ENCODE measurements at places on chromosomes 5 and 9.

GRCh38 chr9:128494746-128495129 is 9.8 kb upstream of the GLE1 start:
- no peak for DNase-seq

DNA sequence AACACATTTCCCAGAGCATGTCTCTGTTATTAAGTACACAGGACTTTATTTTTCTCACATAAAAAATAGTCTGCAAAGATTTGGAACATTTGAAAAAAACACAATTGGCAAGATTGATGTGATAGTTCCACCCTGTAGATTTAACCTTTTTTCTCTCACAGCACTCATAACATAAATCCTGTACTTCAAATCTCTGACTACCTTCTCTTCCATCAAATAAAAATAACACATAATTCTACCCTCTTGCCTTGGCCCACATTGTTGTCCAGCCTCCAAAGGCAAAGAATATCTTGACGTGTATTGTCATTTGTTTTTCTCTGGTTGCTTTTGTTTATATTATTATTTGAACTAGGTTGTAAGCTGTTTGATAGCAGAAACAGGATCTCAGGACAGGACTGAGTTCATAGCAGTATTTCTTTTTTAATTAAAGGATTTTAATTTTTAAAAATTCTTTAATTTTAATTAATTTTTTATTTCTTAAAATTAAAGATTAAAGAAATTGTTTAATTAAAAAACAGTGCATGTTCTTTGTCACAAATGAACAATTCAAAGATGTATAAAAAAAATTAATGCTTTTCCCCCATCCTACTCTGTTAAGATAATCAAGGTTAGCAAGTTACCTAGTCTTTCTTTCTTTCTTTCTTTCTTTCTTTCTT is 69.1 kb upstream of the PCSK1 start:
- DNase-seq = no peak

GRCh38 chr5:74316064-74316603 is 324.4 kb downstream of the ENC1 start:
- no peak for DNase-seq

GRCh38 chr5:73668486-73669111 is 42.6 kb downstream of the ARHGEF28 start:
- DNase-seq = no peak

- no peak for DNase-seq
Observed at GRCh38 chr5:86684222-86684621, 66.5 kb downstream of the COX7C start.

DNA sequence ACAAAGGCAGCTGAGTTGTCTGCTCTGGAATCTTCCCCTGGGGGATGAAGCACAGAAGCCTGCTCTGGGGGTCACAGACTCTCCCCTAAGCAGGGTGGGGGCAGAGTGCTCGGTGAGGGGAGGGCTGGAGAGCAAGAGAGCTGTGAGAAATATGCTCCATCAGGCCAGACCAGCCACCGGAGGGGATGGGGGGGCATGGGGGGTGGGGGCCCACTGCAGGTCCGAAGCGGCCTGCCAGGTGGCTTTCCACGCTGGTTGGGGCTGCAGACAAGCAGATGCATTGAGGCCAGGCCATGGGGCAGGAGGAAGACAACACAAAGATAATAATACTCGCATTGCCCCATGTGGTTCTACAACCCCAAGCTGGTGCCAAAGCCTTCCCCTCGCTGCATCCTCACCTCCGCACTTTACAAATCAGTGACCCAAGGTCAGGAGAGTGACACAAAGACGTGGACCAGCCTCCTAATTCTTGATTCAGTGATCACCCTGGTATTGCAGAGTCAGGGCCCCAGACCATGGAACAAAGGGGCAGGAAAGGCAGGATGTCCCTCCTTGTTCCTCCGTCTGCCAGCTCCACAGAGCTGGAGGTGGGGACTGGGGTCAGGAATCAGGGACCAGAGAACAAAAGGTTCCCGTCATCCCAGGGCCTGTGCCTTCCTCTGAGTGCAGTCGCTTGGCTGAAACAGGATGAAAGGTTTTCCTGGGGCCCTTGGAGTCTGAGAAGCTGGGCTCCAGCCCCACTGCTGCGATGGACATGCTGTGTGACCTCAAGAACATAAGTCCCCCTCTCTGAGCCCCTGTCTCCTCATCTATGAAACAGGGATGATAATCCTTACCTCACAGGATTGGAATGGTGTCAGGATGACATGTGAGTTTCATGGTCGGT is 37.2 kb upstream of the GABRP start:
- DNase-seq = no peak

GRCh38 chr5:54421976-54422375 is 33.5 kb upstream of the HSPB3 start:
- DNase-seq = no peak

DNA sequence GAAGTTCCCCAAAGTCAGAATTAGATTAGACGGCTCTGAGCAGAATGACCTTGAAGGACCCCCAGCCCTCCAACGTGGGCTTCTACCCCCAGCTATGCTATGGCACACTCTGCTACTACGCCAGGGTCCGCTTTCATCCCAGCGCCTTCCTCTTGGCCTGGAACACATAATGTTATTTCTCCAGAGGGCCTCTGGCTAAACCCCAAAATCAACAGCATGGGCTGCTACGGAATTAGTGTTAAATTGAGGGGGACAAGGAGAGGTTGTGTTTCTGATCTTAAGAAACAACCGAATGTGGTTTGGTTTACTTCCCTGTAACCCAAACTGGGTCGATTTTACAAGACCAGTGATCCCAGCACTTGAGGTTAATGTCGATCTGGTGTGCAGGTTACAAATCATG is 97.1 kb downstream of the ZNF618 start:
- DNase-seq = no peak

DNA sequence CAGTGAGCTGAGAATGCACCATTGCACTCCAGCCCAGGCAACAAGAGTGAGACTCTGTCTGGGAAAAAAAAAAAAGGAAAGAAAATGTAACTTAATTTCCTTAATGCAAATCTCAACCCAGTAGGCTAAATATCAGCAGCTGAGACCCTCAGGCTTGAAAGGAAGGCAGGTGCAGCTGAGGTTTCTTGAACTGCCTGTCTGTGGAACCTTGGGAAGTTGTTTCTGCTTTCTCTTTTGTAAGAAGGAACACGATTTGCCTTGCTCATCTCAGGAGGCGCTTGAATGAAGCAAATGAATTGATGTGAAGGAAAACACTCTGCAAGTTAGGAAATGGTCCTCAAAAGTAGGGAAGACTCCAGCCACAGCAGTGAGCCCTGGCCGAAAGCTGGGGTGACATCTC is 143.3 kb downstream of the IRX1 start:
- no peak for DNase-seq

- no peak for DNase-seq
Observed at GRCh38 chr5:147472664-147473475, 37.0 kb downstream of the DPYSL3 start.

DNA sequence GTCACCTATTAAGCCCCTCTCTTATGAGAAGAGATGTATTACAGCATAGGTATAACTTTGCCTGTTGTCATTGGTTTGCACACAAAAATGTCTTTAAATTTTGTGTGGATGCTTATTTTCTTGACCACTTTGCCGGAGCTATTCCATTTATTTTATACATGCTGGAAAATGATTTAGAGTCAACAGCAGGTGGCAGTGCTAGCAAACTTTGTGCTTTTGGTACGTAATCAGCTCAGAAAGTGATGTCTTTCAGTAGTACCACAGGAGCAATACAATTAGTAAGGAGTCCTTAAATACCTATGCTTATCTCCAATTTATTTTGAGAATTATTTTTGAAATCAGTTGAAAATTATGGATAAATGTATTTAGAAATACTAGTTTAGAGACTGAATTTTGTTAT is 19.8 kb upstream of the NUDT12 start:
- DNase-seq = peak; percentile 15

- DNase-seq = no peak
Observed at GRCh38 chr9:33163433-33164137, 3.6 kb downstream of the B4GALT1 start.

DNA sequence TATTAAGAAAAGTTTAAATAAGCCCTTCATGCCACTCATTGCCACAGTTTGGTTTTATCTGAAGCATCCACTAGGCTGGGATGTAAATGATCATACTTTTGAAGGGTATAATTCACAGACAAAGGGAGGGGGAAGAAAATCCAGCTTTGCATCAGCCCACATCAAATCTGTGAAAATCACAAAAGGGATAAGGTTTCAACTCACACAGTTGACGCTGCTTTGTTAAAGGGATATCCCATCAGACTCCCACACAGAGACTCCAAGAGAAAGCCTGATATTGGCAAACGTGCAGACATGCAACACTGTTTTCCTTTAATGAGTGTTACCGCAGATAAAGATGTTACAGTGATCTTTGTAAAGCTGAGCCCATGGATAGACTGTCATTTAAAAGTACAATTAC is 602.9 kb downstream of the TLE1 start:
- no peak for DNase-seq

DNA sequence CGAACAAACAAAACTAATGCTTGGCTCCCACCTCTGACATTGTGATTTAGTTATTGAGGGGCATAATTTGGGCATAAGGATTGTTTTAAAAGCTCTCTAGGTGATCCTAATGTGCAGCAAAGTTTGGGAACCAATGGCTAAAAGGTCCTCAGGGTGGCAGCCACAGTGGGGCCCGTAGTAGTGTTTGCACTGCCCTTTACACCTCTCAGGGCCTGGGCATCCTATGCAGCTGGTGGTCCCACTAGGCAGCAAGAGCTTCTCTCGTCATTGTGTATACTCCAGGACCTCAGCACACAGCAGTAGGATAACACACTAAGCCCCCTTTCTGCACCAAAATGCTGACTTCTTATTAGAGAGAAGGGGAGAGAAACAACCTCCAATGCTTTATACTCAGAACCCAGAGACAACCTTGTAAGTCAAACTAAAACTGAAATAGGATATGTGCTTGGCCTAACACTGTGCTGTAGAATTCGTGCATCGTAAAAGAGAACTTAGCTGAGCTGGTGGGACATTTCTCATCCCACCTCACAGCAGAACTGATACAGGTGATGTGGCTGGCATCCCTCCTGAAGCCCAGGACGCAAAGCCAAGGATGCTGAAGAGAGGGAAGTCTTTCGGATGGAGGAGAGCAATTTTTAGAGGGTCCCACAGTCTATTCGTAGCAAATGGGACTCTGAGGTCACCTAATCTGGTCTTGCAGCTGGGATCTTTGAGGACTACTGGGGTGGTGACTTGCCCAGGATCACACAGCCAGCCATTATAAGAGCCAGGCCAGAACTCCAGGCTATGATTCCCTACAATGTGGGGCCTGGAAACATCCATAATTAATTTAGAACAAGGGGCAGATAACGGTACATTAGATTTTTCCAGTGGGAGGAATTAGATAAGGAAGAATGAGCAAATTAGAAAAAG is 1.2 kb downstream of the GLRX start:
- no peak for DNase-seq

DNA sequence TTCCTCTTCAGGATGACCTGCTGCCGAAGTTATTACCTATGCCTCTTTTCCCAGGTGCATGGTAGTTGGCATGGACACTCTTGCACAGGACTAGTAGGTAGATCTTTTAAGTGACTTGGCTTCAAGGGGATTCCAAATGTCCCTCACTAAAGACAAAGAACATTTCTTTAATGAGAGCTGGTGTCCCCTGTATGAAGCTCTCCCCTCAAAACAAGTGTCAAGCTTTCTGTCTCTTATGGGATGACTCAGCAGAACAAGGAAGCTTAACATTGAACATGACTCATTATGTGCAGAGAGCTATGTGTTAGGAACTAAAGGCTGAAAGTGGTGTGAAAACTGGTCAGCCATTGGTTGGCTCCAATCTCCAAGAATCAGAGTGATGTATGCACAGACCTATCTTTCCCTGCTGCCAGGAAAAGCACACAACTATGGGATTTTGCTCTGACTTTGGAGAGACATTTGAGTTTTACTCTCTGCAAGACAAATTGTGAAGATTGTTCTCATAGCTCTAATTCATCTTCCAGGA is 120.5 kb downstream of the PRDM6 start:
- no peak for DNase-seq

DNA sequence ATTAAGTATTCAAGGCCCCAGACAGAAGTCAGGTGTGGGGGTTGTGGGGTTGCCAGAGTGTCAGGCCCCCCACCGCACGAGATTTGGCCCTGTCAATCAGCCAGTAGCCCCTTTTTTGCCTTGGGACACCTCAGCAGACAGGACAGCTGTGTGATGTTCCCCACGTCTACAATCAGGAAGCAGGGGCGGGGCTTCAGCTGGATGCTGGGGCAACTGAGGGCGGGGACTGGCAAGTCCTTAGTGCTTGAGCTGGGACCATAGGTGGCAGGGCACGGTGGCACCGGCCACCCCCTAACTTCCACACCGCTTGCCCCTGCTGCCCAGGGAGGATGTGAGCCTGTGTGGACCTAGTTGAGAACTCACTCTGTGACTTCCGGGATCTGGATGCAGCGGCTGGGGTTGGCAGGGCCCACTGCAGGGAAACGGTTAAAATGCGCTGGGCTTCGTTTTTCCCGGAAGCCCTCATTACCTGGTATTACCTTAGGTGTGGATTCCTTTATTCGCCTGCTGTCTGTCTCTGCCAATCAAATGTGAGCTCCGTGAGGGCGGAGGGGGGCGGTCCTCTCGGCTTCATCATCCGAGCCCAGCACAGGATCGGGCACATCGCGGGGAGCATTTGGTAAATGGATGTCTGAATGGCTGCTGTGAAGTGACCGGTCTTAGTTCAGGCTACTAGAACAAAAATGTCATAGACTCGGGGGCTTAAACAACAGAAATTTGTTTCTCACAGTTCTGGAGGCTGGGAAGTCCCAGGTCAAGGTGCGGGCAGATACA is 7.5 kb upstream of the GTF3C5 start:
- DNase-seq = no peak

GRCh38 chr5:166117072-166118066 is 2174.1 kb upstream of the WWC1 start:
- no peak for DNase-seq

DNA sequence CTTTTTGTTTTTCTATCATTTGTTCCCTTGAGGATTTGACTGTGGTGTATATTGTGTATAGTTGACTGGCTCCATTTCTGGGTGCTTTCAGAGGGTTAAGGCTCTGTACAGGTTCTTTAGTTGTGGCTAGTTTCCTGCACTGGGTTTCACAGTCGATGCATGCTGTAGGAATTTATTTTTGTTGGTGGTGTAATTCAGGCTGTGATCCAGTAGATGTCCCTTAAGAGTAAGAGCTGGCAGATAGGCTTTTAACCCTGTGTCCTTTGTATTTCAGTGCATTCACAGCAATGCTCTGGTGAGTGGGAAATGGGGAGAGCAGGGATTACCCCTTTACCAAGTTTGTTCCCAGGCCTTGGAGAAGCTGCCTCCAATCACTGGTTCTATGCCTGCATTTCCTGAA is 112.9 kb downstream of the SPATA31D1 start:
- DNase-seq = no peak
